ENCODE measurements at places on chromosomes 1 and 21.

DNA sequence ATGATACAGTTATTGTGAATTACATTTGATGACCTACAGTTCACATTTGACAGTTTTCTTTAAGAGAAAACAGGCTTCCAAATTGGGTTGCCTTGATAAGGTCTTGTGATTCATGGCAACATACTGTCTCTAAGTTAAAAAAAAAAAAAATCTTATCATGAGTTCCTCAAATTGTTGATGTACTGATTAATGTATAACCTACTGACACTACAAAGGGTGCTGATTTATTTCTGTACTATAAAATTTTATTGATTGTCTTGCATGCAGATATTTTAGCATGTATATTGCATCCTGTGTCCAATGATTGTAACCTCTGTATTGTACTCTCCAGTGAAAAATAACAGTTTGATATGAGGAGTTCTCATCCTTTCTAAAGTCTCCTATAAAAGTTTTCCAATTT lies 197.3 kb upstream of the IVNS1ABP start:
- DNase-seq: no peak

DNA sequence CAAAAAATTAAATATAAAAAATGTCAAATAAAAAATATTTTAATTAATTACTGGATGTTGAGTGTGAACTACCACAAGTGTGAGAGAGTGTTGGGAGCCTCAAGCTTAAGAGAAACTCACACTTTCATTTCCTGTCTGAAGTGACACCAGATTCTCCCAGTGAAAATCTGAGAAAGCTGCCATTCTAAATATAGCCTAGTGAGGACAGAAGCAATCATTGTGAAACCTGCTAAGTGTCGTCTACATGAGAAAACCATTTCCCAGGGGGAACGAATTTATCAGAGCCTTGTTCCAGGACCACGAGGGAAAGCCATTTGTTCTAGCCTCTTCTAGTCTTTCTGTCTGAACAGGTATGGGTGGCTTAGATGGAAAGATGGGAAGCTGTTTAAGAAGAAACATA lies 329.3 kb upstream of the PRMT6 start:
- no peak for DNase-seq

- no peak for DNase-seq
These were observed 260.6 kb upstream of the VAMP3 start for GRCh38 chr1:7510389-7510931.

DNA sequence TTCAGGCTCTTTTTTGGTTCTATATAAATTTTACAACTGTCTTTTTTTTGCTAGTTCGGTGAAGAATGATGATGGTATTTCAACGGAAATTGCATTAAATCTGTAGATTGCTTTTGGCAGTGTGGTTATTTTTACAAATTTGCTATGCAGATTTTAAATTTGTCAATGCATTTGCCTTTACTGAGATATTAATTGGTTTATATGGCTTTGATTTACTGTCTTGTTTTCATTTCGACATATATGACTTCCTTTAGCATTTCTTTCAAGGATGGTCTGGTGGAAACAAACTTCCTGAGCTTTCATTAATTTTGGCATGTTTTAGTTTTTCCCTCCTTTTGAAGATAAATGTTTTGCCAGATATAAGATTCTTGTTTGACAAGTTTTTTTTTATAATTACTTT lies 1522.5 kb upstream of the PRMT6 start:
- DNase-seq: no peak

DNA sequence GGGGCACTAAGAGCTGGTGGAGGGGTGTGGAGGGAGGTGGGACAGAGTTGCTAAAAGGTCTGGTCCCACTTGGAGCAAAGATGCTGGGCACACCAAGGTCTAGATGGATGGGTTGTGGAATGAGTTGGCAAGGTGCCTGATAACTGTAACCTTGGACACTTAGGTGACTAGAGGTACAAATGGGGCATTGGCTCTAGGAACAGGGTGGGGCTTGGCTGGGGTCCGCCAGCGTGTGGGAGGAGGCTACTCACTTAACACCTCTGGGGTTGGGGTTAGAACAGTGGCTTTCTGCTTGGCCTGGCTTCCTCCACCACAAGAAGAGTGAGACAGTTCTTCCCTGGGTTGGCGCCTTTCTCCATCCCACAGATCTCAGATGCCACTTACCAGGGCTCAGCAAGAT lies 17.2 kb downstream of the KCNA2 start:
- DNase-seq: no peak

DNA sequence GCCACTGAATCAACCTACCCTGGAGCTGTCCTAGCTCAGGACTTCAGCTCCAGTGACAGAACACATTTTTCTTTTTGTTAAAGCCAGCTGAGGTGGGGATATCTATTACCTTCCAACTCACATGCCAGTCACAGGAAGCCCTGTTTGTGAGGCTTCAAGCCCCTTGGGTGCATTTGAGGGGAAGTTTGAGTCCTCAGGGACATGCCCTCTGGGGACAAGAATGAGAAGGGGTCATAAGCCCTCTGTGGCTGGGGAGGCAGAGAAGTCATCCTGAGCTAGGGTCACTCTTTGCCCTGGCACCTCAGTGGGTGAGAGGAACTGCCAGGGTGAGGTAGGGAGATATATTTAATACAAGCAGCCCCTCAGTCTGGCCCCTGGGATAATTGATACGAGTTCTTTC lies 33.5 kb upstream of the CLDN14 start:
- no peak for DNase-seq

DNA sequence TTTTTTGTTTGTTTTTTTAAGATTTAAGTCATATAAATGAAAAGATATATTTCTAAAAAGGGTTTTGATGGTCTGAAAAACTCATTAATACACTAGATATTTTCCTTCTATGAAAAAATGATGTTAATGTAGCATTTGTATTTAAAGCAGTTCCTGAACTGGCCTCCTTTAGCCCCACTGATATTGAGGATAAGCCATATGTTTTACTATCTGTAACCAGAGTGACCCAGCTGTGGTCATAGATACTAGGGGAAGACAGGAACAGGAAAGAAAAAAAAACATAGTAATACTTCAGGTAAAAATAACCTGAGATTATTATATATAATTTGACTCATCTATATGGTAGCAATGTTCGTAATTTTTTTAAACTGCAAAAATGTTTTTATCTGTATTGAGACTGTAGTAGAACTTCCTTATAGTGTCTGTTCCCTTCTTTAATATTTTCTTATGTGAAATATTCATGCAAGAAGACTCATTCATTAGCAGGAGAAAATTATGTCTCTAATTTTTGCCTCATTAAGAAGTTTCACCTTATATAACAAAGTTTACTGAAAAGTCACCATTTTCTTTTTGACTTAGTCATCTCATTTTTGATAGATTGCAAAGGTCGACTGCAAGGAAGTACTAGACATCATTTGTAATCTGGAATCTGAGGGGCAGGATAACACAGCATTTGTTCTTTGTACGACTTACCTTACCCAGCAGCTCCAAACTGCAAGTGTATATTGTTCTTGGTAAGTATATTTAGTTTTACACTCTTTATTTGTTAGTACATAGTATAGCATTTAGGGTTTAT lies 25.6 kb upstream of the TMCO2 start:
- no peak for DNase-seq

DNA sequence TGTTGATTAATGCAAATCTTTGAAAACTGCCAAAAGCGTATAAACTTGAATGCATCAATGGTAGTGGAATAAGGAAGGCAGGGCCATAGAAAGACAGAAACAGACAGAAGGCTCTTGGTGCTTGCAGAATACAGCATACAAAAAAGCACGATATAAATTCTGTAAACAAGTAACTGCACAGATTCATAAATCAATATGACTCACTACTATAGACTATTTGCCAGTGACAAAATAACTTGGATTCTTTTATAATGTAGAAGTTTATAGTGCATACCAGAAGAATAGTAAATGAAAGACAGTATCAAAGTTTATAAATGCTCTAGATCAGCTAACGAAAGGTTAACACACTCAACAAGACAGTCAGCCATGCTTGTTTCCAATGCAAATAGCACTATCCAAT lies 349.6 kb downstream of the PTBP2 start:
- no peak for DNase-seq

DNA sequence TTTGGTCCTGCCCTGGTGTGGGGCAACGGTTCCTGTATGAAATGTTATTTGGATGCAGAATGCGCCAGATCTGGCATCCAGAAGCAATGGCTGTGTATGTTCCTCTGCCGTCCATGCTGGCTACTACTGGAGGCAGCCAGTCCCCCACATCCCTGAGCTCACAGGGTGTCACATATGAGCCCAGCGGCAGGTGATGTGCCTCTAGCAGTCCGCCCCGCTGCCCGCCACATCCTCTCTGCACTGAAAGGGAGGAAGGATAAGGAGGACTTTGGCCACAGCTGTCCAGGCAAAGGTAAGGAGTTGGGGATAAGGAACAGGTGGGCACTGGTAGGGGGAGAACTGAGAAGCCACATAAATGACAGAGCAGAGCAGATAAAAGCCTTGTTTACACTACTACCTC lies 305.3 kb upstream of the DAB1 start:
- no peak for DNase-seq

DNA sequence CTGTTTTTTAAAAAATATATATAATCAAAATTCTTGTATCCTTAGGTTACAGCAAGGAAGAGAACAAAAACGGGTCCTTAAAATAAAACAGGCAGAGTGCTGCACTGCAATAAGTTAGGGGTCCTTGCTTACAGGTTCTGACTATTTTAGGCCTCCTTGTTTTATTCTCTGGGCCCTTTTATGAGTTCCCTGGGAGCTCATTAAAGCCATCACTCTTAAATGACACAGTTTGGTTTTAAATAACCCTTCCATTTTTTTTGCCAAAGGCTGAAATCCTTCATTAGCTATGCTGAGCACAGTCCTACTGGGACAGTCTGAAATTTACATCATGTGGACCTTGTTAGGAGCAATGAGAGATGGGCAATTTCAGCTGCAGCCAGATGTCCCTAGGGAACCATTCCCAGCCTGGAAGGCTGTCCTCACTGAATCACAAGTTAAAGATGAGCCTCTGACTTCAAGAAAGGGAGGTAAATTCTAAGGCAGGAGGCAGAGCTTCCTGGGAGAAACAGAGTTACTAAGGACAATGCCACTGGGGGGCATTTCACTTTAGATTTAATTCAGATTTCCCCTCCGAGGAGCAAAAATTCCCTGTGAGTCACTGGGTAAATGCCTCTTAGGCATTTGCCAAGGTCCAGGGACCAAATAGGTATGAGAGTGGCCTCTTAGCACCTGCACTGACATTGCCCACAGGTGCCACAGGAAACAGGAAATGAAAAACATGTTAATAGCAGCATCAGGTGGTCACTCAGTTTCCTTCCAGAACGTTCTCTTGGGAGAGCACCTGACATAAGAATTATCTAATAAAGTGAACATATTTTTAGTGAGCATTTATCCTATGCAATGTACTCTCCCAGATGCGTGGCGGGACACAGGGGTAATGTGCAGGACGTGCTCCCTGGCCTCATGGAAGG lies 3.8 kb upstream of the MUL1 start:
- DNase-seq: no peak

DNA sequence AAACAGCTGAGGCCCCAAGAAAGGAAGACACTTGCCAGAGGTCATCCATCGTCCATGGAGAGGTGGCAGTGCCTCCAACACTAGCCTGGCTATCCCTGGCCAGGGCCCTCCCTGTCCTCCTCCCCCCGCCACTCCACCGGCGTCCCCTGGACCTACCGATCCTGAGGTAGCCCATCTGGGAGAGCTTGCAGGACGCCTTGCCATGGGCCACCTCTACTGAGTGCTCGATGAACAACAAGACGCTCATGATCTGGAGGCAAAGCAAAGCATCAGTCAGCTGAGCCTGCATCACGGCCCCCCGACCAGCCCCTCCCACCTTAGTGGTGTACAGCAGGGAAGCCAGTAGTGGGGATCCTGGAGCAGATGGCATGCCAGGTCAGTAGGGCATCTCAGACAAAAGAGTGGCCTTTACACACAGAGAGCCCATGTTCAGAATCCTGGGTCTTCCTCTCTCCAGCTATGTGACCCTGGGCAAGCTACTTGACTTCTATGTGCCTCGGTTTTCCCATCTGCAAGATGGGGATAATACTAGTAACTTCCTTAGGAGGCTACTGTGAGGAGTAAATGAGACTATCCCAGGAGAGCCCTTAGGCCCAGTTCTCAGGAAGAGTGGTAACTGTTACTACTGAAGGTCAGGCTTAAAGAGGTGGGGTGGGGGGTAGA lies 15.1 kb downstream of the LAPTM5 start:
- DNase-seq: no peak

DNA sequence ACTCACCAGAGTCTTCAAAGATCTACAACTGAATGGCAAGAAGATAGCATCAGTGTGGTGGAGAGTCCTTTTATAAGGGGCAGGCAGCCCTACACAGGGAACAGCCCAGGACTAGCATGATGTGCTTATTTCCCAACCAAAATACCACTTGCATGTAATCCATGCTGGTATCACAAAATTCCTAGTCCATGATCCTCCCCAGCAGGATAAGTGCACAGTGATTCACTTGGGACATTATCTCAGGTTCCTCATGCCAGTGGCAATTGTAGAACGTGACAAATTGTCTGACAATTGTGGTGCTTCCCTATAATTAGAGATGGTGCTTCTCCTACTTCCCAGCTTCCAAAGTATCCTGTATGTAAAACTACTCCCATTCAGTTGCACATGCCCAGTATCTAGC lies at the start of gene SPRR2G:
Gene SPRR2G (minus strand): TSS at position 45 of the 400 bp plus-strand sequence. CDS start 780 bp downstream, outside the sequence.
- no peak for DNase-seq

- no peak for DNase-seq
These were observed 34.3 kb downstream of the PSMG1 start for GRCh38 chr21:39148975-39149374.

DNA sequence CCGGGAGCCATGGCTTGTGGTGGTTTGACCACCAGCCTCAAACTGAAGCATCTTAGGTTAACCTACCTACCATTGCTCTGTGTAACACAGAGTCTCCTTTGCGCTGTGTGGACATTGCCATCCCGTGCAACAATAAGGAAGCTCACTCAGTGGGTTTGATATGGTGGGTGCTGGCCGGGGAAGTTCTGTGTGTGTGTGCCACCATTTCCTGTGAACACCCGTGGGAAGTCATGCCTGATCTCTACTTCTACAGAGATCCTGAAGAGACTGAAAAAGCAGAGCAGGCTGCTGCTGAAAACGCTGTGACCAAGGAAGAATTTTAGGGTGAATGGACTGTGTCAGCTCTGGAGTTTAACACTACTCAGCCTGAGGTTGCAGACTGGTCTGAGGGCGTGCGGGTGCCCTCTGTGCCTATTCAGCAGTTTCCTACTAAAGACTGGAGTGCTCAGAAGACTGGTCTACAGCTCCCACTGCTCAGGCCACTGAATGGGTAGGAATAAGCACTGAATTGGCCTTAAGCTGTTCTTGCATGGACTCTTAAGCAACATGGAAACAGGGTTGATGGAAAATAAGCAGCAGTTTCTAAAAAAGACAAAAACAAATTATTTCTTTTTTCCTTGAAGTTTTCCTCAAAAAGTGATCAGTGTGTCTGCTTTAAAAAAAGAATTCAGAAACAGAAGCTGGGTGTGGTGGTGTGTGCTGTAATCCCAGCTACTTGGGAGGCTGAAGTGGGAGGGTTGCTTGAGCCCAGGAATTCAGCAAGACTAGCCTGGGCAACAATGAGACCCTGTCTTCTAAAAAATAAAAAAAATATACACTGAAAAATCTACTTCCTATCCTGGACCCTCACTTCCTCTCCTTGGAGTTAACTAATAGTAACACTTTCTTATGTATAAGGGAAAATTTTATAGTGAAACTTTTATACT lies 14.6 kb downstream of the CEP350 start:
- no peak for DNase-seq

All from hypothalamus (tissue), 51 donors.